Activated naive CD8-positive, alpha-beta T cell treated with anti-CD3 and anti-CD28 coated beads for 36 hours (primary cell): ENCODE measurements at places on chromosomes 5 and 9.

- DNase-seq: no peak
Observed at GRCh38 chr9:30972654-30973053, 1411.8 kb upstream of the ACO1 start.

DNA sequence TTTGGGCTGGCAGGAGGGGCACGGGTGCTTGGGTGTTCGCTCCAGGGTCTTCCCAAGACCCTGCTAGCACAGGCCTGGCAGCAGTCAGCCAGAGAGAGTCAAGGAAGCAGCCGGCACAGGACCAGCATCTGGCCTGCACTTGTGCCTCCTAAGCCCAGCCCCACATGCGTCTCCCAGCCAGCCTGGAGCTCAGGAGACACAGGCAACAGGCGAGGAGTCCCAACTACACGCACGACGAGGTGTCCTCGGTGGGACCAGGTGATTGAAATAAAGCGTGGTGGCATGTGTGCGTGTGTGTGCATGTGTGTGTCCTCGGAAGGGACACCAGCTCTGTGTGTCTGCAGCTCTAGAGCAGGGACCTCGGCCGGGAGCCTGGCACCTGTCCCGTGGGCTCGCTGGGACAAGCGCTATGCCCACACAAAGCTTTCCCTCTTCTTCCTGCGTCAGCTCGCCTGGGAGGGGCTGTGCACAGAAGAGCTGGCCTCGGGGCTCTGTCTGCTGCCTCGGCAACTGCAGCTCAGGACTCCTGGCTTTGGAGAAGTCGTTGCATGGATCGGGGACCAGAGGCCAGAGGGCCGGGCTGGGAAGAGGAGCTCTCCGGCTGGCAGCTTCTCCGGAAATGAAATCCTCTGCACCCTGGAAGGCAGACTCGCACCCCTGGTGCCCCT is 14.7 kb upstream of the SLC9A3 start:
- no peak for DNase-seq

- DNase-seq: no peak
Observed at GRCh38 chr9:99106044-99106375, 1.1 kb downstream of the TGFBR1 start.

DNA sequence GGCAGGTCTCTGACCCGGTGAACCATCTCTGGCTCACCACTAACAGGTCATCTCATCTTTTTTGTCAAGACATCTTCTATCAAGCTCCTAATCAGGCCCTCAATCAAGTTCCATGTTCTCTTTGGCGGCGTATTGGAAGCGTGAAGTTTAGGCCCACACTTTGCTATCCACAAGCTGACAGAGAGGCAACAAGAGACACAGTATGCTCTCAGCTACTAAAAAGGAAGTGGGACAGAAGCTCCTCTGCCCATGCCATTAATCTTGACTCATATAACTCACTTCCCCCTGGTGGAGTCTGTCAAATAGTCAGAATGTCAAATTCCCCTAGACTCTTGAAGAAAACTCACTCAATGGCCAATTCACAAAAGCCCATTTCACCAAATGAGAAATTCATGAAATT is 77.6 kb upstream of the TMC1 start:
- peak; percentile 10 for DNase-seq

DNA sequence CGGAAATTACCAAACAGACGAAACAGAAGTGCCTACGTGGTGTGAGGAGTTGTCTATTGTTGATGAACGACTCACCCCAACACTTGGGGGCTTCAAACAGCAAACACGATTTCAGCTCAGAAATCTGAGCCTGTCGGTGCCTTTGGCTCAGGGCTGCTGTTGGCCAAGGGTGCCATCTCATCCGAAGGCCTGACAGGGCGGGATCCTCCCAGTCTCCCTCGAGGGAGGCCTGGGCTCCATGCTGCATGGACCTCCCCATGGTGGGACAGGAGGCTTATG is 1.3 kb downstream of the LRRC14B start:
- DNase-seq: no peak

- no peak for DNase-seq
Observed at GRCh38 chr9:79695531-79696175, 123.9 kb downstream of the TLE4 start.

DNA sequence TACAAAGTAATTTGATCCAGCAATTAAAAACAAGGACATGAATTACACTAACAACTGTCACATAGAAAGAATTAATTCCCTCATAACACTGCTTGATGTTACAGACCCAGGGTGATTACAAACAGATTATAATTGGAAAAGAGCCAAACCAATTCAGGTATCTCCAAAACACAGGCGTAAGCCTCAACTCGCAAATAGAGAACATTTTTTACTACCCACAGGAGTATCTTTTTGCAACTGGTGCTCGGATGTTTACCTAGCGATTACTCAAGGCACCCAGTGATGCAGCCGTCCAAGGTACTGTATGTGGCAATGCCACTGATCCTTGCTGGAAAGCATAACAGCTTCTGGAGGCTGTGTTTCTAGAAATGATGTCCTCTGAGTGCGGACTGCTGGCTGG is 386.1 kb upstream of the KIF2A start:
- DNase-seq: no peak

- DNase-seq: no peak
Observed at GRCh38 chr9:136719195-136719880, 7.0 kb downstream of the DIPK1B start.

- no peak for DNase-seq
Observed at GRCh38 chr9:92627651-92628050, 42.3 kb downstream of the IPPK start.

- no peak for DNase-seq
Observed at GRCh38 chr5:102902647-102903046, 147.5 kb downstream of the PAM start.
